ENCODE measurements at places on chromosomes 5 and 9. TPM values are rescaled to one million over a fixed set of nuclear protein-coding genes. Genes with fewer than 3 reads are reported as not detected.

IPO11 gene
- 60.0 TPM for total RNA-seq

- H3K4me1 ChIP-seq = peaks cover 32% of the 10 kb centered on the region
- H3K27me3 ChIP-seq = no peaks in the 10 kb centered on the region
- H3K36me3 ChIP-seq = no peaks in the 10 kb centered on the region
- H3K4me3 ChIP-seq = no peak overlapping the region
- DNase-seq = no peak
These were observed 80.8 kb upstream of the ARAP3 start for GRCh38 chr5:141762790-141763368.

PRR7 gene
- total RNA-seq = 13.1 TPM

ZNF483 gene
- 65.9 TPM for total RNA-seq

GRCh38 chr5:62386824-62387223, 16.9 kb downstream of the DIMT1 start:
- H3K4me3 ChIP-seq = no peak overlapping the region
- no peaks in the 10 kb centered on the region for H3K4me1 ChIP-seq
- no peaks in the 10 kb centered on the region for H3K27me3 ChIP-seq

DNA sequence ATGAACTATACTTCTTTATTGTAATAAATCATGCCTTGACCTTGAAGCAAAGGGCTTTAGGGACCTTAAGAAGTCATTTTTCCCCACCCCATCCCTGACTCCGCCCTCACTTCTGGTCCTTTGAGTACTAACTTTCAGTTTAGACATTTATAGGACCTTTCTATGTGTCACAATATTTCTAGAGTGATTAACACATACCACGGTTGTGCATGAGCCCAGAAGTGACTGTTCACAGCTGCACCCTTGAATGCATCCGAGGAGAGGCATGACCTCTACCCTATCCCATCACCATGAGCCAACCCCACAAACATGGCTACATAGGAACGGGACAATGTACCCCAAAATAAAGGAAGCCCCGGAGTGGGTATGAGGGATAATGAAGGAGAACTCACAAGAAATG, 160.3 kb downstream of the HSD17B3 start:
- H3K27me3 ChIP-seq = no peaks in the 10 kb centered on the region
- no peaks in the 10 kb centered on the region for H3K36me3 ChIP-seq
- no peak for DNase-seq
- H3K4me3 ChIP-seq = no peak overlapping the region

DNA sequence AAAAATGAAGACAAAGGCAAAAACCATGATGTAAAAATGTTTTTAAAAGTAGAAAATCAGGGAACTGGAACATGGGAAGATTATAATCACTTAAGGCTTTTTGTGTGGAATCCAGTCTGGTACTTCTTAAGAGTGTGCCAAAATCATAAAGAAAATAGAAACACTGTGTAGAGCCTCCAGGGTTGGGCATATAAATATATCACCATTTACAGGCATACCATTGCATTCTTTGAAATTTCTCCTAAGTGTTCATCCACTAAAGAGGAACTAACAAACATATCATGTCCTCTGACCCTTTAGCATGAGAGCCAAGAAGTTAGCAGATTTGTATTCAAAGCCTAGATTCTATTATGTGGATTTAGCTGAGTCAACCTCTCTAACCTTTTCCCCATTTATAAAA, 93.3 kb downstream of the SLF1 start:
- H3K27me3 ChIP-seq = no peaks in the 10 kb centered on the region
- peaks cover 17% of the 10 kb centered on the region for H3K4me1 ChIP-seq
- no peak overlapping the region for H3K4me3 ChIP-seq
- no peak overlapping the region for H3K27ac ChIP-seq
- H3K36me3 ChIP-seq = peaks cover 5% of the 10 kb centered on the region
- no peak for DNase-seq

All from WTC11 (cell line).